ENCODE measurements at places on chromosomes 4 and X. TPM values are rescaled to one million over a fixed set of nuclear protein-coding genes. Genes with fewer than 3 reads are reported as not detected.

DNA sequence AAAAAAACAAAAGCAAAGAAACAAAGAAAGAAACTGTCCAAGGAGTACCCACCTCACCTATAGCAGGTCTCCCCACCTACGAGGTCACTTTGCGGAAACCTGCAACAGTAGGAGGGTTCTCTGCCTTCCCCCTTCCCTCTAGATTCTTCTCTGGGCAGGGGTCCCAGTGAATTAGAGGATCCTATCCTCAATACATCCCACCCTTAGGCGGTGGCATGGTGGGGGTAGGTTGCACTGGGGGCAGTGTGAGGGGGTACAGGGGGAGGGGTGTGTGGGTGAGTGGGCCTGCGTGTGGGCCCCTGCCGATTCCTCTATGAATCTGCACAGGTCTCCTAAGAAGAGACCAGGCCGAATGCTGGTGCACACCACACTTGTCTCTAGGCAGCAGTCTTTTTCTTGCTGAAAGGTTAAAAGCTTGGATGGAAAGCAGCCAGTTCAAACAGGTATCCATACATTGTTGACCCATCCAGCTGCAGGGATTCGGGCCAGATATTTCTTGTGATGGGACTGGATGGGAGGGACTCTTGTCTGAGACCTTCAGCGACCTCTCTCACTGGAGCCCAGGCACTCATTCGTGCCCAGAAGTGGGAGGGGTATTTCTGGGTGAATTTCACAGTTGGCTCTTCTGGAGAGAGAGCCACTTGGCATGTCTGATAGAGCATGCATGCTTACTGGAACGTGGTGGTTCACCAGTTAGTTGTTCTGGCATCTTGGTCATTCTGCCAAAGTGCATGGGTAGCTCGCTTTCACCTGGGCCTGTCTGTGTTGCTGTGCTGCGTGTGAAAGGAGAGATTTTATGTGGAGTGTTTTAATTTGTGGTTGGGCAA is 65.6 kb downstream of the NBDY start:
- no peak overlapping the region for H3K27ac ChIP-seq
- DNase-seq = no peak
- no peaks in the 10 kb centered on the region for H3K36me3 ChIP-seq
- no peak overlapping the region for H3K4me3 ChIP-seq

GRCh38 chrX:111090458-111090857 is 5.5 kb upstream of the PAK3 start:
- no peaks in the 10 kb centered on the region for H3K4me1 ChIP-seq
- no peak for DNase-seq
- no peak overlapping the region for H3K4me3 ChIP-seq
- H3K27me3 ChIP-seq = peaks cover 61% of the 10 kb centered on the region
- no peak overlapping the region for H3K27ac ChIP-seq
- no peaks in the 10 kb centered on the region for H3K36me3 ChIP-seq

- DNase-seq = no peak
- H3K4me3 ChIP-seq = no peak overlapping the region
- no peaks in the 10 kb centered on the region for H3K4me1 ChIP-seq
- no peaks in the 10 kb centered on the region for H3K36me3 ChIP-seq
- peaks cover 10% of the 10 kb centered on the region for H3K27me3 ChIP-seq
These were observed 96.1 kb upstream of the TFDP3 start for GRCh38 chrX:133314281-133314680.

- peaks cover 15% of the 10 kb centered on the region for H3K27me3 ChIP-seq
- peak; percentile 71 for DNase-seq
- no peak overlapping the region for H3K27ac ChIP-seq
- H3K36me3 ChIP-seq = no peaks in the 10 kb centered on the region
- no peaks in the 10 kb centered on the region for H3K4me1 ChIP-seq
These were observed 71.4 kb upstream of the PJA1 start for GRCh38 chrX:69236641-69237040.

DNA sequence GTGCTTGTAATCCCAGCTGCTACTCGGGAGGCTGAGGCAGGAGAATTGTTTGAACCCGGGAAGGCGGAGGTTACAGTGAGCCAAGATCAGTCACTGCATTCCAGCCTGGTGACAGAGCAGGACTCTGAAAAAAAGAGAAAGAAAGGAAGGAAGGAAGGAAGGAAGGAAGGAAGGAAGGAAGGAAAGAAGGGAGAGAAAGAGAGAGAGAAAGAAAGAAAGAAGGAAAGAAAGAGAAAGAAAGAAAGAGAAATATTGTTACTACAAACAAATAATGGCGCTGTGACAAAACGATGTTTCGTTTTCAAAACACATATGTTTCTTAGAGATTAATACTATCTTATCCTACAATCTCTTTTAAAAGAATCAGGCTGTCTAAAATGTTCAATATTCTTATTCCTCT is 42.1 kb upstream of the CCDC160 start:
- no peaks in the 10 kb centered on the region for H3K27me3 ChIP-seq
- no peak for DNase-seq
- H3K36me3 ChIP-seq = no peaks in the 10 kb centered on the region
- no peak overlapping the region for H3K27ac ChIP-seq
- H3K4me3 ChIP-seq = no peak overlapping the region

ZDHHC15 gene
- 0.59 TPM for total RNA-seq

ARFIP1 gene
- 42.4 TPM for total RNA-seq

TEX13B gene
- total RNA-seq = not detected

ALB gene
- total RNA-seq = under 0.01 TPM
